ENCODE measurements at places on chromosomes 12 and 14. TPM values are rescaled to one million over a fixed set of nuclear protein-coding genes. Genes with fewer than 3 reads are reported as not detected.

DNA sequence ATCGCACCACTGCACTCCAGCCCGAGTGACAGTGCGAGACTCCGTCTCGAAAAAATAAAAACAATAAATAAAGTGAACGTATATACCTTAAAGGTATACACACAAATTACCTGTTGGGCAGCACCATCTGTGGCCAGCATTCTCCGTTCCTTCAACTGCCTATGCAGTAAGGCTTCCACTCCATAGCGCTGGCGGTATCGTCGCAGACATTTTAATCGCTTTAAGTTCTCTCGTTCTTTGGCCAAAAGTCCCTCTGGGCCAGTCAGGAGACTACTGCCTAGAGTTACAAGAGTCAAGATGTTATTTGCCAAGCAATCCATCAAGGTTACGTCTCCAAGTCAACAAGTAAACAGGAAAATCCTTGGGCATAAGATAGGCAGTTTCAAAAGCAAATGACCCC, 13.0 kb downstream of the KANSL2 start:
- no peak for DNase-seq

IL25 gene
- not detected for total RNA-seq

LRRIQ1 gene
- total RNA-seq: 0.92 TPM

GRCh38 chr12:54625598-54625997, 9.1 kb downstream of the LACRT start:
- no peak for DNase-seq

- no peak for DNase-seq
These were observed 35.5 kb downstream of the PLXNC1 start for GRCh38 chr12:94183708-94184379.

GRCh38 chr12:28787151-28787550, 361.9 kb upstream of the FAR2 start:
- no peak for DNase-seq

TC2N gene
- total RNA-seq: 3.0 TPM

- DNase-seq: no peak
These were observed 71.4 kb upstream of the ACTN1 start for GRCh38 chr14:69050240-69051184.

SLC6A15 gene
- 1.4 TPM for total RNA-seq

- no peak for DNase-seq
These were observed 16.4 kb upstream of the TAS2R30 start for GRCh38 chr12:11150832-11151231.

All from epithelial cell of proximal tubule (primary cell).